ENCODE measurements at places on chromosomes 11 and 22. TPM values are rescaled to one million over a fixed set of nuclear protein-coding genes. Genes with fewer than 3 reads are reported as not detected.

RASSF10 gene
- 0.34 TPM for total RNA-seq

LRRN4CL gene
- total RNA-seq: not detected

INSC gene
- total RNA-seq: 0.18 TPM

HEPN1 gene
- total RNA-seq: 0.18 TPM

UPK3A gene
- total RNA-seq: not detected

ANKK1 gene
- total RNA-seq: 0.12 TPM

OR8G1 gene
- total RNA-seq: not detected

Measured in glomerular endothelial cell (primary cell).